ENCODE measurements at places on chromosomes 1 and 21. TPM values are rescaled to one million over a fixed set of nuclear protein-coding genes. Genes with fewer than 3 reads are reported as not detected.

DNA sequence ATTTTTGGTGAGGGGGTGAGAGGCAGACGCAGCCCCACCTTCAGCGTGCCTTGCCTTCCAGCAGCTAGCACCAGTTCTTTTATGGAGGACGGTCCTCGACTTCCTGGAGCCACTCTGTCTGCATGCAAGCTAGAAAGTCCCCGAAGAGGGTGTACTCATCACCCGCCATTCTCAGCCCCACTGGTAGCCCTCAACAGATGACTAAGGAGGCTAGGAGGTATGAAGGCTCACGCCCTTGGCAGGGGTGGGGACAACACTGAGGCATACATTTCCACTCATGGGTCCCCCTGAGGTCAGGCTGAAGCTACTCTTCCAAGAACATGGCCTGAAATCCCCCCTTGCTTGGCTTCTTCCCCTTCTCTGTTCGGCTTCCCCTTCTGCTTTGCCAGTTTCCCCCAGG, 8.9 kb upstream of the PTPRF start:
- DNase-seq: no peak

The GCSAML gene
- 0.40 TPM for total RNA-seq

The TNN gene
- total RNA-seq: 0.13 TPM

The C1orf21 gene
- total RNA-seq: 81.1 TPM

DNA sequence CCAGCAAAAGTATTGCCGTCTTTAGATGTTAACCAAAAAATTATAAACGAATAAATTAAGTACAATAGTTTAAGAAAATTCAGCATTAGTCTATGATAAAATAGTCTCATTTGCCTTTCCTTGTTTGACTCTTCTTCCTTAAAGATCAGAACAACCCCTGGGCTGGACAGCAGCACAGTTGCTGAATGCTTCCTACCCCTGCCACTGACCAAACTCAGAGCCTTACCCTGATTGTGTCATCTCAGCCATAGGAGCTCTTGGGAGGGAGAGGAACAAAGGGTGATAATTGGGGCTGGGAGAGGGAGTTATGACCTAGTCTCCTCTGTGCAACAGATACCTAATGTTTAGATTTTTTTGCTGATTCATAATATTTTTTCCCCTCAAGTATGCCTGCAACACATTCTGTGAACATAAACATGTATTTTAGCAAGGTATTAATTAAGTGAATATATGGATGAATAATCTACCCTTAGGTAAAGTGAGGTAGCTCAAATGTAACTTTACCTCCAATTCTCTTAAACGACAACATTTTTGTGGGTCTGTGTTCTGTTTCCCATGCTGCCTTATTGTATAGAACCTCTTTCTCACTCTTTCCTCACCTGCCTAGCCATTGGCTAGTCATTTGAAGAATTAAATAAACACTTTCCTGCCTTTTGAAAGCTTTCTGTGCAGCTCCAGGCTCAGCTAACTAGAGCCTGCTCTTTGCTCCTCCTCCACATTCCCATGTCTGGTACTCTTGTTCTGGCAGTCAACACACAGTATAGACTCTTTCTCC, 46.1 kb downstream of the FGGY start:
- no peak for DNase-seq

- no peak for DNase-seq
Observed at GRCh38 chr1:244011786-244012185, 39.3 kb upstream of the ZBTB18 start.

The RIMS3 gene
- 7.0 TPM for total RNA-seq

DNA sequence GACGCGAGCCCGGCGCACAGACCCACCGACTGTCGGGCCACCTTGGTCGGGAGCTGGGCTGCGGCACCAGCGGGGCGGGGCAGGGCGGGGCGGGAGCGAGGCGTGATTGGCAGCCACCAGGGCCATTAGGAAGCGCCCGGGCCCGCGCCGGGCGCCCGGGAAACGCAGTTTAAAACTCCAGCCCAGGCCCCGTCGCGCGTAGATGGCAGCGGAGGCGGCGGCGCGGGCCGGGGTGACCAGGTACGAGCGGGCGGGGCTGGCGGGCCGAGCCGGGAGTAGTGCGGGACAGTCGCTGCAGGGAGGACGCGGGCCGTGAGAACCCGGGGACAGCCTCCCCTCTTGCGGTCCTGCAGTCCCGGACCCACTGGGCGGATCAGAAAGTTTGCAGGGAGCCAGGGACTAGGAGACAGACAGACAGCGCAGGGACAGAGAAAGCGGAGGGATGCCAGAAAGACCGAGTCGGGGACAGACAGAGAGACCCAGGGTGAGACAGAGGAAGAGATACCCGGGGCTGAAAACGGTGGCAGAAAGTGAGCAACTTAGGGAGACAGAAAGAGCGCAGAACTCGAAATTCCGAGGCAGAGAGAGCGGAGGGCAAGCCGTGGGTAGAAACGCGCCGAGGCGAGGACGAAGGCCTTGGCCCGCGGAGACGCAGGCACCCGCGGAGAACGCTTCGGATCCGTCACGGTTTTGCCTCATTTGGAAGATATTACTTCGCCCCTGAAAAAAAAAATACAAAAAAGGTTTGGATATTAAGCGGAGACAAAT, at the start of gene DMBX1:
Gene DMBX1 (plus strand): TSS at position 199 of the 768 bp plus-strand sequence. CDS start 17,175 bp downstream, outside the sequence.
- peak; percentile 65 for DNase-seq

The SPRR2B gene
- not detected for total RNA-seq

DNA sequence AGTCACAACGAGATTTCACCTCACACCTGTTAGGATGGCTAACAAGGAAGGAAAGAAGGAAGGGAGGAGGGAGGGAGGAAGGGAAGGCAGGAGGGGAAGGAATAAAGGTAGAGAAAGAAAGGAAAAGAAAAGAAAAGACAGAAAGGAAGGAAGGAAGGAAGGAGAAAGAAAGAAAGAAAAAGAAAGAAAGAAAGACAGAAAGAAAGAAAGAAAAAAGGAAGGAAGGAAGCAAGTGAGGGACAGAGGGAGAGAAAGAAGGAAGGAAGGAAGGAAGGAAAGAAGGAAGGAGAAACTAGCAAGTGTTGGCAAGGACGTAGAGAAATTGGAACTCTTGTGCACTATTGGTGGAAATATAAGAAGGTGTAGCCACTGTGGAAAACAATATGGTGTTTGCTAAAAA, 52.2 kb downstream of the CCDC185 start:
- DNase-seq: no peak

GRCh38 chr1:198153103-198153502, 3.7 kb upstream of the NEK7 start:
- DNase-seq: no peak

The C1orf53 gene
- total RNA-seq: 5.4 TPM

DNA sequence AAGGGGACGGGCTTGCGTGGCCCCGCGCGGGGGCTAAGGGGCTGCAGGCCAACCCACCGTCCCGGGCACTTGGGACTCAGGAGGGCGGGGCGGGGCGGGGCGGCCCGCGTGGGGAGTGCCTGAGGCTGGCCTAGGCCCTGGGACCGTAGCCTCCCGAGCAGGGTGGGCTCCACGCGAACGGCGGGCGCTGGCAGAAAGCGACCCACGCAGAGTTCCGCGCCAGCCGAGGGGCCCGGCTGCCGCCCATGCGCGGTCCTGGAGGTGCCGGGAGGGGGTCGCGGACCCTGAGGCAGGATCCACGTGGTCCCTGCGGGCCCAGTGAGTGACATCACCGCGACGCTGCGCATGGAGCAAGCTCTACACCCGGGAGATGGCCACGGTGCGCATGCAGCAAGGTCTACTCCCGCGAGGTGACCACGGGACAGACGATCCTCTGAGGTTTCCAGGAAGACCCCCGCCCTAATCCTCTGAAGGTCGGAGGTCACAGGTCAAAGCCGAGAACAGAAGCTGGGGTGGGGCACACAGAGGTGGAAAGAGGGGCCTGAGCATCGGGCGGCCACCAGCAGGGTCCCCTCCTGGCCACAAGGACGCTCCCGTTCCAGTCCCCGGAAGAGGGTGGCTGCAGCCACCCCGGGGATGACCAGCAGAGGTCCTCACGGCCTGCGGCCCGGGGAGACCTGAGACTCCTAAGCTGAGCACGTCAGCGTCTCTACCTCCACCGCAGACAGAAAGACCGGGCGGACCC, 13.5 kb upstream of the SLC19A1 start:
- DNase-seq: peak; percentile 84

The GOLT1A gene
- total RNA-seq: 6.7 TPM

- no peak for DNase-seq
Observed at GRCh38 chr1:245983294-245983967, 523.6 kb downstream of the SMYD3 start.

- DNase-seq: no peak
Observed at GRCh38 chr1:219940707-219941106, 12.3 kb upstream of the SLC30A10 start.

Measured in colonic mucosa (tissue), 4 donors.